DMS79 (cell line): ENCODE measurements at places on chromosomes 11 and 22.

GRCh38 chr22:26055693-26056092 lies 113.6 kb upstream of the SEZ6L start:
- DNase-seq = no peak

- no peak for DNase-seq
These were observed 13.3 kb downstream of the OR52B2 start for GRCh38 chr11:6156628-6157359.

- DNase-seq = no peak
These were observed 50.8 kb downstream of the DHCR7 start for GRCh38 chr11:71397331-71397860.

DNA sequence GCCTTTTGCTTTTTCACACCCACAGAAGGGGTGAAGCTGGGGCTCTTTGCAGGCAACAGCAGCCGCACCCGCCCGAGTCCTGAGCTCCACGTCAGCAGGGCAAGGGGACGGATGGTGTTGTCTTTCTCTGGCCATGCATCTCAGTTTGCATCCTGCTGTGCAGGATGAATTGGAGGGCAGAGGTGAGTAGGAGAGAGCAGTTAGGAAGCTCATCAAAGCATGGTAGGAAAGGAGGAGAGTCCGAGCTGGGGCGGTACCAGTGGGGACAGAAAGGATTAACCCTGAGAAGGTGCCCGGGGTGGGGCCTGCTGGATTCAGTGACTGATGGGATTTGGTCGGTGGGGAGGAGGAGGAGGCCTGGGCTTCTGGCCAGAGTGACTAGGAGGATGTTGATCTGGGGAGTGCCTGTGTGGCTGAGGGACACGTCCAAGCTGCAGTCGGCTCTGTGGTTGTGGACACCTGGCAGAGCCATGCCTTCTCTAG lies 14.6 kb downstream of the FAM83F start:
- DNase-seq = no peak

- DNase-seq = no peak
These were observed 196.4 kb downstream of the GUCY1A2 start for GRCh38 chr11:106821826-106822225.

DNA sequence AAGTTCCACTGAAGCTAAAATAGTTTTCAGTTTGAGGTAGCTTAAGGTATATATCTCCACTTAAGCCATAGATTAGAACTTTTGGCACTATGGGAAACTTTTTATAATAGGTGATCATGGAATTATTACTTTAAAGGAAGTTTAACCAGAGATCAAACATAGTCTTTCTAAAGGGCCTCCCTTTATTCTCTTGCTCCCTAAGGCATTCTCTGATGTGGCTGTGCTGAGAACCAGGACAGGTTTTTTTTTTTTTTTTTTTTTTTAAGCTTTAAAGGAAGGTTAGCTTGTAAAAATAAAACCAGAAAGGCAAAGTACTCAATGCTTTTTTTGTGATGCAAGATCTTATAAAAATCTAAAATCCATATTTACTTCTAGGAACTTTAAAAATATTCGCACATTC lies 2.9 kb upstream of the MRPL48 start:
- DNase-seq = no peak

GRCh38 chr11:121293288-121293594 lies 670 bp downstream of the SC5D start:
- DNase-seq = no peak

GRCh38 chr11:134741453-134742223 lies 329.6 kb upstream of the B3GAT1 start:
- no peak for DNase-seq

GRCh38 chr11:64970731-64971151 lies 1.2 kb downstream of the MAJIN start:
- no peak for DNase-seq

GRCh38 chr11:79973721-79974617 lies 533.1 kb upstream of the TENM4 start:
- no peak for DNase-seq

DNA sequence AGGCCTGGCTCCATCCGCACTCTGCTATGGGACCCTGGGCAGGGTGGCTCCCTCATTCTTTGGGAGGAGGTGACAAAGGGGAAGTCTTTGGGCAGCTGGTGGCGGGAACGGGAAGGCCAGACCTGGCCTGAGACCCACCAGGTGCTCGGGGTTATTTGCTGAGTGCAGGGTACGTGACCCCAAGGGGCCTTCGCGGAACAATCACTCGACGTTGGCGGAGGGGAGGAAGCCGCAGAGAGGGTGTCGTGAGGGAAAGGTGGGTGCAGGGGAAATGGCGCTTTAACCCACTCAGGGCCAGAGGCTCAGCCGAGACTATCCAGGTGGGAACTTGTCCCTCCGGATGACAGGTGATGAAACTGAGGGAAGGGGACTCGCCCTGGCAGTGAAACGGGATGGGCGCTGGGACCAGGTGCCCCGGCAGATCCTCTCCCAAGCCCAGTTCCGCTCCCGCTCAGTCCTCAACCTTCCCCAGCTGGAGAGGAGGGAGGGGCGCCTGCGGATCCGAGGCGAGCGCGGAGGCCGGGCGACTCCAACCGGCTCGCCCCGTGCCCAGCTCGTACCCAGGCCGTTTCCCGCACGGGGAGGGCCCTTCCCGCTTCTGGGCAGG lies 911 bp downstream of the A4GALT start:
- DNase-seq = no peak

DNA sequence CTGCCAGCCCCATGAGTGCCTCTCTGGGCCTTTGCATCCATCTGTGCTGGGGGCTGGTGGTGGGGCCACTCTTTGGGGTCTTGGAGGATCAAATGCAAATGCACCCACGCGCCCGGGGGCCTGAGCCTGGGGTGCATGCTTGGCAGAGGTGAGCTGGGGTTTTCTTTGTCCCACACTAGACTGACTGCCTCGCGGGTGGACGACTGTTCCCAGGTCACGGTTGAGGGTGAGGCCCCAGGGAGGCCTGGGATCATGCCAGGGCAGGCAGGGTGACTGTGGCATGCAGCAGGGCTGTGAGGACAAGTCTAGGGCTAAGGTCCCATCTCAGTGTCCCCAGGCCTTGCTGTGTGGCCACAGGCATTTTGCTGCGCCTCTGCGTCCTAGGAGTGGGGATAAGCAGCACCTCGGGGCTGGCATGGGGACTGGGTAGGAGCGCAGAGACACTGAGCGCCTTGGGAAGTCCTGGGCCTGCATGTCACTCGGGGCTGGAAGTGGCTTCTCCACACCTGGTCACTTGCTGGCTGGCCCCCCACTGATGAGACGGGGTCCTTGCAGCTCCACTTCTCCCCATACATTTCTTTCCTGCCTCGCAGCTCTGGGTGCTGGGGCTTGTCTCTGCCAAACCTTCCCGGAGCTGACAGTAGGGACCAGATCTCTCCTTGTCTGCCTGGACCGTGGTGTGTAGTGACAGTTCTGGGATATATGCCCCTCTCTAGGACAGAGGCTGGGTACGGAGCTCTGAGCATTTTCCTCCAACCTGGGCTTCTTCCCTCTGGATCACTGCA lies 133.1 kb downstream of the CTTN start:
- DNase-seq = no peak

- no peak for DNase-seq
These were observed 679.9 kb upstream of the CCDC179 start for GRCh38 chr11:23540101-23540561.

DNA sequence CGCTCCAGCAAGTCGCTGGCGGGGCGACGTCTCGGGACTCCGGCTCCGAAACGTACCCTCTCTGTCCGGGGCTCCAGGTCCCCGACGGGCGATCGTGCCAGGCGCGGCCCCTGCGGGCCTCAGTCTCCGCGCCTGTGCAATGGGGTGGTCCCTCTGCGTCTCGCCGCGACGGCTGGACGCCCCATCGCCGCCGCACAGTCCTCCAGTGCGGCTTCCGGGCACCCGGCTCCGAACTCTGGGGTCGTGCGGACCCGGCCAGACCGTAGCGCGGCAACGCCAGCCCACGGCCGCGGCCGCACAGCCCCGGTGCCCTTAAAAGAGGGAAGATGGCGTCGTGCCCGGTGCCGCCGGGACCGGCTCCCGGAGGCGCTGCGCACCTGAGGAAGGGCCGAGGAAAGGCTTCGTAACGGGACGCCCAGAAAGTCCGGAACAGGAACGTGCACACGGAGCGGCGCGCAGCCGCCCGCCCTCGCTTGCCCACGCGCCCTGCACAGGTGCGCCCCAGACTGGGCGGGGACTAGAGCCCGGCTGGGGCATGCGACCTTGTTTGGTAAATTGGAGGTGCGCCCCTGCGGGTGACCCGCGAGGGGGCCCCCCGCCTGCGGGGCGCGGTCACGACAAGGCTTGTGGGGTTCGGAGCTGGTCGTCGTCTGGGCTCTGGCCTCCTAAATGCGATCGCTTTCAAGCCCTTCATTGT lies 525 bp downstream of the BIK start:
- DNase-seq = no peak

DNA sequence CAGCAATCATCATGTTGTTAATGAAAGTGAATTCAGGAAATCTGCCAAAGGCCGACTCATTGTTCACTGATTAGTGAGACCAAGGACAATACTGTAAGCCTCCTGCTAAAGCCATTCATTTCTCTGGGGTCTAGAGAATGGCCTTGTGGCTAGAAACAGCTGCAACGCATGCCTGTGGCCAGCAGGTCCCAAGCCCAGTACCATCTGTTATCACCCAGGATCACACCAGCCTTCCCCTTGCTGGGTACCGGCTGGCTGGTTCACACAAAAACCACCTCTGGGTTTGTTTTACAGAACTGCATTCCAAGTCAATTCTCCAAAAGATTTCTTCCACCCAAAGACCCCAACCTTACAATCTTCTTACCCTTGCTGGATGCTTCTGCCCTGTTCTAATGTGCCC lies 1.1 kb downstream of the PLAAT5 start:
- DNase-seq = no peak

DNA sequence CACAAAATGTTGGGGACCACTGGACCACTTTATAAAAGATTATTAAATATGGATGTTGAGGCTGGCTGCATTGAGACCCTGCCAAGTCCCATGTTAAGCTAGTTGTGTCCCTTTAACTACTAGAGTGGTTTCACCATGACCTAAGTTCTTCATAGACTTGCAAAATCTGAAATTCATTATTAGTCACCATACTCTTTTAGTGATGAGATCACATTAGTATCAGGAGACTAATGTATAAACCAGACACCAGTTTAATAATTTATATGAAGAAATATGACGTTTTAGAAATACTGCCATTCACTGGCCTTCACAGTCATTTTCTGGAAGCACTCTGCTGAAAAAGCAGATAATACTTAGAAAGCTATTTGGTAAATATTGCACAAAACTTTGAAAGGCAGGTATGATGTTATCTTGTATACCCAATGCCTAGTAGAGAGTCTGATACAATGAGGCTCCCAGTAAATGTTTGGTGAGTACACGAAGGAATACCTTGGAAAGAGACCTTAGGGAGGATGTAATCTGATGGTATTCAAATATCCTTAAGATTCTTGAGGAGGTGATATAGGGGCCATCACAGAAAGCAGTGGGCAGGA lies 728.2 kb upstream of the ANO5 start:
- no peak for DNase-seq
